ENCODE measurements at places on chromosomes 3 and 15. TPM values are rescaled to one million over a fixed set of nuclear protein-coding genes. Genes with fewer than 3 reads are reported as not detected.

DNA sequence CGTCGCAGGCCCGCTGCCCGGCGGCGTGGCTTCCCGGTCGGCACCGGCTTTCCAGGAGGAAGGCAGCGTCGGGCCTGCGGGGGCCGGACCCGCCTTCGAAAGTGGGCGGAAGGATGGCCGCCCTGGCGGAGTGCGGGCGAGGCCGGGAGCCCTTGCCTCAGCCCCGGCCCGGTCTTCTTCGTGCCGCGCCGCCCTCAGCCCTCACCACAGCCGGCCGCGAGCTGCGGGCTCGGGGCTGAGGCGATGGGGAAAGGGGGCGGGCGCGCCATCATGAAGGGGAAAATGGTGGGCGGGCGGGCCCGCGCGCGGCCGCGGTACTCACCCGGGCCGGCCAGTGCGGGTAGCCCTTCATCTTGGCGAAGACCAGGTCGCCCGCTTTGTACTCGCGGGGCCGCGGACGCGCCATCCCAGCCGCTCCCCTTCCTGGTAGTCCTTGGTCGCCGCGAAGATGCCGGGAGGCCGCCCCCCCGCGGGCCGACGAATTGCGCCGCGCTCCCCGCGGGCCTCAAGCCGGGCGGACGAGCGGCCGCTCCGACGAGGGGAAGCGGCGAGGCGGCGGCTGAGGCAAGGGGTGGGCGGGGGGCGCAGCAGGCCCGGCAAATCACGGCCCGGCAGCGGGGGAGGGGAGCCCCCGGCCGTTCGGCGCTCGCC is 489 bp downstream of the HDGFL3 start:
- peak; percentile 70 for DNase-seq

DNA sequence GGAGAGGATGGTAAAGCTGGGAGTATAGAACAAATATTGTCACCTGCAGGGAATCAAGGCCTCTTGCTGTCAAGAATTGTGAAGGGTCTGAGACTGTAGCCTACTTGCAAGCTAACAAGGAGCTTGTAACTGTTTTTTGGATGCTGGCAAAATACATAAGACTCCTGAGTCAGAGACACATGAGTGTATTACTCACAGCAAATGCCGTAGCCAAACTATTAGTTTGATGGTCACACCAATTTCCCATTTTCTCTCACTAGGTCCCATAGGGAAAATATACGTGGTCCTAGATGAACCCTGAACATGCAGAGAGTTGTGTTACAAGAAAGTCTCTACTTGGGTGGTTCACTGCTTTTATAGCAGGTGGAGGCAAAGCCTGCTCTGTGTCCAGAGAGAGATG is 44.7 kb upstream of the LIPC start:
- DNase-seq = no peak

- DNase-seq = no peak
These were observed 95.3 kb upstream of the OXTR start for GRCh38 chr3:8864402-8865350.

The MYO5C gene
- 11.0 TPM for total RNA-seq

DNA sequence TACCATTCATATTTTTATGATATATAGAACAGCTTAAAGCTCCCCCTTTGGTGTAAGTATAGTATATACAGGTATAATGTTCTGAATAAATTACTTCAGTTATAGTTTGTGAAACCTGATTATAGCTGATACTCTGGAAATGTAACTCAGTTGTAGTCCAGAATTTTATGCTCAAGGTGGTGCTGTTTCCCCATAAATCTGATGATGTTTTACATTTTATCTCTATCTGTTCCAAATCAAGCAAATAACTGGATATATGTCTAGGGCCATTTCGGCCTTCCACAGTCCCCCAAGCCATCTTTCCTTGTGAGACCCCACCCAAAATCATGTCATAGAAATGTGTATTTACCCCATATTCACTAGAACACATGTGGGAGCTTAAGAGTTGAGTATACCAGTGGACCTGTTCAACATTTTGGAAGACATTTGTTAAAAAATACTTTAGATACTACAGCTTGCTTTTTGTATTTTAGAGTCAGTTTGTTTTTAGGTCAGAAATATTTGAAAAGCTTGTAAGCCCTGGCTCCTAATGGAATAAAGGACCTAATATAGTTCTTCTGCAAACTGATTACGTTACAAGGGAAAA is 107.1 kb downstream of the ATG7 start:
- no peak for DNase-seq

DNA sequence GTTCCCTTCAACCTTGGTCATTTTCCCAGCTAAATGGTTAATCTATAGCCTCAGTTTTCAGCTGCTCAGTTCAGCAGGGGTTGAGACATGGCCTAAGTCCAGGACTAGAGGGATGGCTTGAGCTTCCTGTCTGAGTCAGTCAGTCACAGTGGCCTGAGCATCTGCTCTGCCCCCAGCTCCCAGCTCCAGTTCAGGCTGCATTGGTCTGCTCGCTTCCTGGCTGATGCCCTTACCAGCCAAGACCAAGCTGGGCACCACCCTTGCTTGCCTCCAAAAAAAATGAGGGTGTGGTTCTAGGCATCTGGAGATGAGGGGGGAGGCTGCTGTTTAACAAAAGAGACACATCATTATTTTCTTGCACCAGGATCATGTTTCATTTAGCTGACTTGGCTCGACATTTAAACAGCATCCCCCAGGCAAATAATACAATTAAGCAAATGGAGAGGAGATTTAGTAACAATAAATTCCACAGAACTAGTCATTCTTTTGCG is 70.7 kb downstream of the WNT5A start:
- DNase-seq = no peak

GRCh38 chr15:66482539-66482938 is 15.0 kb downstream of the SNAPC5 start:
- DNase-seq = no peak

Measured in ascending aorta (tissue), 2 donors.